ENCODE measurements at places on chromosomes 1 and 21. TPM values are rescaled to one million over a fixed set of nuclear protein-coding genes. Genes with fewer than 3 reads are reported as not detected.

- no peak for DNase-seq
Measured at GRCh38 chr1:117020526-117021156, 19.1 kb downstream of the CD101 start.

DNA sequence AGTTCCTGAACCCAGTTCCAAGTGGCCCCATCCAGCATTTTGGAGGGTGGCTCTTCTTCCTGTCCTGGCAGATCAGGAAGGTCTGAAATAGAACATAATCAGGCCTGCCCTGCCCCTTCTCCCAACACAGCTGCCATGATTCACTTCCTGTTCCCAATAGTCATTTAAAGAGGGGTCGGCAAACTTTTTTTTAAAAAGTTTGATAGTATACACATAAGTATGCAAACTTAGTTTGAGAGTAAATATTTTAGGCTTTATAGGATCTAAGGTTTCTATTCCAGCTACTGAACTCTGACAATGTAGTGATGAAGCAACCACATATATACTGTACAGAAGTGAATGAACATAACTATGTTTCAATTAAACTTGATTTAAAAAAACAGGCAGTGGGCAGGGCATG lies 66.4 kb downstream of the LUZP1 start:
- DNase-seq: no peak

DNA sequence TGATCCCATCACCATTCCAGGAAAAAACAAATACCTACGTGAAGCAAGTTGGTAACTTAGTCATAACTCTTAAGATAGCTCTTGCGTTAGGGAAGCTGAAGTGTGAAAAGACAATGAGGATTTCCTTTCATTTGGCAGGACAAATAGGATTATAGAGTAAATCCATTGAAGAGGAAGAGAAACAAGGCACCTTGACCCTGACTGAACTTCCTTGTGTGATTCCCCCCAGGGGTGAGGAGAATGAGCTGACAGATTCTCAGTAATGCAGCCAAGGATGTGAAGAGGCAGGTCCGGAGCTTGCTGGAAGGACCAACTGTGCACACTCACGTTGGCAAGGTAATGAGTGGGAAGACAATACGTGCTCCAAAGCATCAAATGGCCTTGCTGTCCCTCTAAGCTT lies 55.0 kb upstream of the HMCN1 start:
- DNase-seq: no peak

GRCh38 chr1:203769505-203770343 lies 4.7 kb downstream of the LAX1 start:
- DNase-seq: no peak

GRCh38 chr1:34858901-34859445 lies 576 bp downstream of the SMIM12 start:
- peak; percentile 19 for DNase-seq

GRCh38 chr1:22431965-22432364 lies 19.7 kb upstream of the ZBTB40 start:
- no peak for DNase-seq

GRCh38 chr1:70042090-70042731 lies 163.2 kb downstream of the LRRC40 start:
- no peak for DNase-seq

- no peak for DNase-seq
Measured at GRCh38 chr1:27564710-27565649, 39.0 kb downstream of the AHDC1 start.

- no peak for DNase-seq
Measured at GRCh38 chr1:233121947-233122559, 171.6 kb downstream of the NTPCR start.

GRCh38 chr1:154813300-154813816 lies 56.7 kb downstream of the KCNN3 start:
- no peak for DNase-seq

Gene ATP5PB
- 280 TPM for total RNA-seq

Gene S1PR1
- 42.5 TPM for total RNA-seq

Gene PTTG1IP
- total RNA-seq: 48.7 TPM

Gene LYST
- total RNA-seq: 145 TPM

Gene NPR1
- 0.07 TPM for total RNA-seq

Gene TMPRSS3
- 33.7 TPM for total RNA-seq

Gene NECTIN4
- not detected for total RNA-seq

Gene GSTM5
- total RNA-seq: not detected

Gene AMPD2
- total RNA-seq: 100 TPM

Gene FCRL1
- not detected for total RNA-seq

Gene NBPF6
- 0.13 TPM for total RNA-seq
